ENCODE measurements at places on chromosomes 3 and 15. TPM values are rescaled to one million over a fixed set of nuclear protein-coding genes. Genes with fewer than 3 reads are reported as not detected.

CCDC39 gene
- total RNA-seq = not detected

ARRDC4 gene
- 0.85 TPM for total RNA-seq

TAGLN3 gene
- total RNA-seq = 0.07 TPM

GLDN gene
- total RNA-seq = not detected

C3orf52 gene
- 5.7 TPM for total RNA-seq

NCKIPSD gene
- 6.9 TPM for total RNA-seq

NUP210 gene
- 1.1 TPM for total RNA-seq

UPK1B gene
- not detected for total RNA-seq

PLXNA1 gene
- total RNA-seq = 31.2 TPM

CCR9 gene
- not detected for total RNA-seq

SKOR1 gene
- total RNA-seq = 0.07 TPM

ERICH6 gene
- not detected for total RNA-seq

PLCL2 gene
- total RNA-seq = 15.6 TPM

MESP2 gene
- 0.14 TPM for total RNA-seq

DLL4 gene
- total RNA-seq = 43.9 TPM

EPB42 gene
- total RNA-seq = not detected

LRRC31 gene
- not detected for total RNA-seq

EDC3 gene
- 14.3 TPM for total RNA-seq

GOLGA8G gene
- total RNA-seq = not detected

ILDR1 gene
- total RNA-seq = not detected

OCA2 gene
- not detected for total RNA-seq

ITPKA gene
- 0.46 TPM for total RNA-seq

NMNAT3 gene
- 0.86 TPM for total RNA-seq

CHRM5 gene
- not detected for total RNA-seq

FGF12 gene
- 1.3 TPM for total RNA-seq

ZNF609 gene
- total RNA-seq = 30.8 TPM

RAB11A gene
- total RNA-seq = 338 TPM

NAALADL2 gene
- 3.4 TPM for total RNA-seq
